IPS-NIHi11 (cell line): ENCODE measurements at places on chromosomes 4 and X.

DNA sequence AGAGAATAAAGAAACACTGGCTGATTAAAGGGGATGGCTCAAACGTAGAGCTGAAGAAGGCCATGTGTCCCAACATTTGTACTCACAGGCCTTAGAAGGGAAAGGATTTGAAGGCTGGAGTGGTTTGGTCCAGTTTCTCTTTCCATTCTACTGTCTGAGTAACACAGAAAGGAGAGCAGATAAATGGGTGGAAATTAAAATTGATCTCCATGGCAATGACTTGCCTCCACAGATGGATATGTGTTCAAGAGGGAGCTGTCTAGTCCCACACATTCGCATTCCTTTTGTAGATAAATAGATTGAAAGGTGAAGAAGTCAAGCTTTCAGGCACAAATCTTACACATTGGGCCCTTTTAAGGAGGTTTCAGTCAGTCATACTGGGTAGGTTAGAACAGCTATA lies 74.6 kb downstream of the DOCK11 start:
- DNase-seq: no peak

DNA sequence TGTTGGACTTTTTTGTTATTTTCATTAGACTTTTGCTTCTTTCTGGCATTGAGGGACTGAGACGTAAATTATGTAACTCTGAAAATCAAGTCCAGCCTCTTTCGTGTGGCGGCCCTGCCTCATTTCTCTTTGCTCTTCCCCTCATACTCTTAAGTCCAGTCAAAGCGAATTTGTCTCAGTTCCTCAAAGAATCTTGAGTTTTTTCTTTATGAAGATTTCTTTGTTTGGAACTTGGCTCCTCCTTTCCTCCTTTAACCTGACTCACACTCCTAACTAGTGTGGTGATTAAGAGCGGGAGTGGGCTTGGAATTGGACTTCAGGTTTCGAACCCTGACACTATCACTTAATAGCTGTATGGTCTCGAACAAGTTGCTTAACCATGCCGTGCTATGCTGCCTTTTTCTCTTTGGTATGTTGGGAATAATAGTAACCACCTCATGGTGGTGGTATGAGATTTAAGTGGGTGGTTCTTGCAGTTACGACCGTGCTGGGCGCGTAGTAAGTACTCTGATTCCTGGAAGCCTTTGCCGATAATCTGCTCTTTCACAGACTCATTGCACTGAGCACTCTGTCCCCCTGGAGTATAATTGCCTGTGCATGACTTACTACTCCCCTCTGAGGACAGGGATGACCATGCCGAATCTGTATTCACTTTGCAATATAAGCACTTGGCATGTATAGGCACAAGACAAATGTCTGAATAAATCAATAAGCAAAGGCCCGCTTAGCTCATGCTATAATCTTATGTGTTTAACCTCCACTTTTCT lies 19.1 kb downstream of the FNIP2 start:
- DNase-seq: no peak

DNA sequence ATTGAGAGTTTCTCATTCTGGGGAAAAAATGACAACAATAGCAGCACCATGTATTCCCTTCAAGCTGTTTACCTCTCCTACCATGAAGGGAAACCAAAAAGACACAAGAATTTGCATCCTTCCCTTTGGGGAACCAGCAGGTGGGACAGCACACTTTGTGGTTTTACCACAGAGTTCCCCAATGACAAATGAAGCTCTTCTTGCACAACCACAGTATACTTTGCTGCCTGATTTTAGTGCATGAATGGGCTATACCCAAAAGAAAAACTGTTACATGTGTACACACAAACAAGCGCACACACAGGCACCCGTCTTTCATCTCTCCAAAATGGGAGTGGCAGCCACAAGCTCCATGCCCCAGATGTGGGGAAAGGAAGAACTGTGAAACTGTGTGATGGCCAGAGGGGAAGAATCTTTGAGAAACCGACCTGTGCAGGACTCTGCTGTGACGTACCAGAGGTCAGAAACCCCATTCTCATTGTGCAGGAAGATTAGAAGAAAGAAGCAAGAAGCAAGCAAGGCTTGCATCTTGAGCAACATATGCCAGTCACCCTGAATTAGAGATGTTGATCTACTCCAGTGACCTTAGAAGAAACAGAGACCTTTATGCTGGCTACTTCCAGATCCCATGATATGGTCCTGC lies 2.7 kb upstream of the MAML3 start:
- no peak for DNase-seq

DNA sequence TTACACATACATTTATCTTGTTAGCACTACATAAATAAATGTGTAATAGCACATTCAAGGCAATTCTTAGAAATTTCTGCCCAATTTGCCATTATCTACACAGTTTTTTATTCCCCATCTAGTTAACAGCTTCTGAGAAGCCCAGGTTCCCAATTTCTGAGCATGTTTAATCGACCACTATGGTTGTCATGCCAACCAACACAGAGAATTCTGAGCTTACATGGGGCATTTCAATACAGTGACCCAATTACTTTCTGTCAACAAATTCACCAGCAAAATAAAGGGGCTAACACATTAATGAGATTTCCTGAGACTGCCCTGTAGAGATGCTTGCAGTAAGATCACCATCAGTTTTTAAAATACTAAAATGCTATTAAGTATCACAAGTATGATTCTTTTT lies 22.0 kb downstream of the GPM6A start:
- no peak for DNase-seq

DNA sequence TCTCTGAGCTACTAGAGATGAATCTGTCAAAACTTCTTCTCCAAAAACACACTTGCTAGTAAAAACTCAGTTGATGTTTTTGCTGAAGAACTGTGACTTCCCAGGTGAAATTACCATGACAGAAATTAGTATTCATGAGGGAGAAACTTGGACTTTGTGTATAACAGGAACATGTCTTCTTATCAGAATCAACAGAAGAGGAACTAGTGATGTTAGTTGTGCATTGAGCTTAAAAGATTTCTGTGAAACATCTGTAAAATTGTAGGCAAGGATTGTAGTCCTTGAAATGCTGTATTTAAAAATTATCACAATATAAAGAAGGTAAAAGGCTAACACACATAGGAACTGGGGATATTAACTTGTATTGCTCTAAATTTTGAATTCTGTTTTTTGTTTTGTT lies 11.3 kb downstream of the FAM241A start:
- no peak for DNase-seq

DNA sequence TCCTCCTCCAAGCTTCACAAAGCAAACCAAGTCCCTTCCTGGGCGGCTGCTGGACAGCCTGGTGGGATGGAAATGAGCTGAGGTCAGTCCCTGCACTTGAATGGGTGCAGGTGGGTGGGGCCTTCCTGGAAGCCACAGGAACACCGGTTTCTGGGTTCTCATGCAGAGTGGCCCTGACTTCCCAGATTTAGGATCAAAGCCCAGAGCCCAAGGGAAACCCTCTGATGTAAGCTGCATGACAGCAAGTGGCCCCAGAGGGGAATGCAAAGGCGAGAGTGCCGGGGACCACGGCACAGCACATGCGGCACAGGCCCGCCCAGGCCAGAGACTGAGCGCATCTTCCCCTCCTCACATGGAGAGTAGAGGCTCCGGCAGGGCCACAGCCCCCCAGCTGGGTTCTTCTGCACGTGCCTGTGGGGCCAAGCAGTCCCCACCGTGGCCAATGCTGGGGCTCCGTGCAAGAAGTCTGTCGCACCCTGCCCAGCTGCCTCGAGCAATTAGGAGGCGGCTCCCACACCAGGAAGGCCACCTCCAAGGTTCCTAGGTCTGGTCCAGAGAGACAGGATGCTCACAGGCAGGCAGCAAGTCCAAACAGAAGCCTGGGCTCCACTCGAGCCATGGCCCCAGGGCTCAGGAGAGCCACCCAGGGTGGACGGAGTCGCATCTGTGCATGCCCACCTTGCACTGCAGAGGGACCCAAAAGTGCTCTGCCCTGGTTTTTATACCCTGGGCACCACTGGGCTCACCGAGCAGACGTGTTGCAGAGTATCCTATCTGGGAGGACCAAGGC lies 83.0 kb downstream of the HTRA3 start:
- no peak for DNase-seq

DNA sequence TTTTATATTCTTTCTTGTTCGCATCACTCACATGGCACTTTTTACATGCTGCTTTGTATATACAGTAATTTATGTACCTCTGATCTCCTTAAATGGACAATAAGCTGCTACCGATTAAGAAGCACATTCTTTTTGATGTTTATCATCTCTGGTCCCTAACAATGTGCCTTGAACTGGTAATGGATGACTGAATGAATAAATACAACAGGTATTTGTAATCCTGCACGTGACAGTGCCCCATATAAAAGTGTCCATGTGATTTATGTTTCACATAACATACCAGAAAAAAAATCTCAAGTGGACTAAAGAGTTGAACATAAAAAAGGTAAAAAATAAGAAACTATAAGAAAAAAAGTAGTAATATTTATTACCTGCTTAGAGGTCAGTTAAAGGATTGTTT lies 7.7 kb upstream of the SLAIN2 start:
- DNase-seq: no peak

GRCh38 chr4:88320780-88321373 lies 36.5 kb upstream of the PPM1K start:
- peak; percentile 13 for DNase-seq

- no peak for DNase-seq
These were observed 110.6 kb upstream of the PPARGC1A start for GRCh38 chr4:24000470-24000831.

DNA sequence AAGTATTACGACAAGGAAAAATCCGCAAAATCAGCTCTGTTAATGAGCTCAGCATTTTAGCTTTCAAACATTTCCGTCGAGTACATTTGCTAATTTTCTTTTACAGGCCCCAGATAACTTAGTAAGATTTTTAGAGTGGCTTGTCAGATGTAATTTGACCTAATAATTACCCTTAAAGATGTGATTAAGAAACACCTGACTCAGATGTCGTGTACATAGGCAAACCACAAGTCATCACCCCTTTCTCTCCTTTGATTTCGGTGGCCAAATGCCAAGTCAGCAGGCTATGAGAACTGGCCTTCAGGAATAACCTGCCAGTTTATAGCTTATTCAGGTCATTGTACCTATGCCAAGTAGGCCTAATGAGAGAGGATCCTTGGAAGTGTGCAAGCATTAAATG lies 369.6 kb downstream of the PCDH7 start:
- peak; percentile 29 for DNase-seq
